ENCODE measurements at places on chromosomes 3 and 15. TPM values are rescaled to one million over a fixed set of nuclear protein-coding genes. Genes with fewer than 3 reads are reported as not detected.

GRCh38 chr3:138051947-138052802, 42.2 kb downstream of the CLDN18 start:
- H3K4me3 ChIP-seq, result no peak overlapping the region
- H3K27me3 ChIP-seq, result no peaks in the 10 kb centered on the region
- no peak overlapping the region for H3K27ac ChIP-seq
- H3K4me1 ChIP-seq, result no peaks in the 10 kb centered on the region
- H3K36me3 ChIP-seq, result no peaks in the 10 kb centered on the region

- DNase-seq, result no peak
- no peaks in the 10 kb centered on the region for H3K36me3 ChIP-seq
These were observed 28.5 kb downstream of the CMTM6 start for GRCh38 chr3:32474201-32474600.

- peak overlapping the region; percentile 85 for H3K27ac ChIP-seq
- no peak for DNase-seq
- H3K4me1 ChIP-seq, result peaks cover 17% of the 10 kb centered on the region
These were observed 519 bp downstream of the ASB7 start for GRCh38 chr15:100602823-100603393.

GRCh38 chr3:38567498-38567897, 71.4 kb downstream of the EXOG start:
- H3K36me3 ChIP-seq, result no peaks in the 10 kb centered on the region
- no peak overlapping the region for H3K27ac ChIP-seq
- no peaks in the 10 kb centered on the region for H3K27me3 ChIP-seq
- no peaks in the 10 kb centered on the region for H3K4me1 ChIP-seq

GRCh38 chr3:194769020-194769643, 83.4 kb downstream of the FAM43A start:
- DNase-seq, result peak; percentile 90
- H3K4me3 ChIP-seq, result peak overlapping the region; percentile 24
- H3K4me1 ChIP-seq, result no peaks in the 10 kb centered on the region
- H3K36me3 ChIP-seq, result no peaks in the 10 kb centered on the region
- no peaks in the 10 kb centered on the region for H3K27me3 ChIP-seq
- peak overlapping the region; percentile 59 for H3K27ac ChIP-seq

GRCh38 chr15:98700519-98700918, 52.2 kb downstream of the IGF1R start:
- no peak for DNase-seq
- H3K36me3 ChIP-seq, result no peaks in the 10 kb centered on the region
- H3K4me3 ChIP-seq, result no peak overlapping the region
- peaks cover 4% of the 10 kb centered on the region for H3K4me1 ChIP-seq
- no peaks in the 10 kb centered on the region for H3K27me3 ChIP-seq
- H3K27ac ChIP-seq, result no peak overlapping the region

- no peak overlapping the region for H3K4me3 ChIP-seq
- no peaks in the 10 kb centered on the region for H3K4me1 ChIP-seq
- no peak overlapping the region for H3K27ac ChIP-seq
- H3K36me3 ChIP-seq, result no peaks in the 10 kb centered on the region
These were observed 46.6 kb upstream of the MDFIC2 start for GRCh38 chr3:70358978-70359580.

DNA sequence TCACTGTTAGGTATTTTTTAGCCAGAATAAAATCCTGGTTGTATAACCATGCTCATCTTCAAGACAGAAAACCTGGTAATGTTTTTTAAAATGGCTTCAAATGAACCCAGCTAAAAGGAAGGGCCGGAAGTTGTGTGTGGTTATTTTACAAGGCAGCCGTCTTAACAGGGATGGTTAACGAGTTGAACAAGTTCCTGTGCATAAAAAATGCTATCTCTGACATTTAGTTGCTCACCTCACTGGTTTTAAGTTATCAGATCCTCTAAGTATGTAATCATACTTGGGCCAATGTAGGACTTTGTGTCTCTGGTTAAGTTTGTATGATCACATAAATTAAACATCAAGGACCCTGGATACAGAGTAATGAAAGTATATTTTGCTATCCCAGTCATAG, 2.1 kb downstream of the ATP11B start:
- no peak overlapping the region for H3K4me3 ChIP-seq
- H3K27me3 ChIP-seq, result no peaks in the 10 kb centered on the region
- no peak for DNase-seq
- no peak overlapping the region for H3K27ac ChIP-seq

DNA sequence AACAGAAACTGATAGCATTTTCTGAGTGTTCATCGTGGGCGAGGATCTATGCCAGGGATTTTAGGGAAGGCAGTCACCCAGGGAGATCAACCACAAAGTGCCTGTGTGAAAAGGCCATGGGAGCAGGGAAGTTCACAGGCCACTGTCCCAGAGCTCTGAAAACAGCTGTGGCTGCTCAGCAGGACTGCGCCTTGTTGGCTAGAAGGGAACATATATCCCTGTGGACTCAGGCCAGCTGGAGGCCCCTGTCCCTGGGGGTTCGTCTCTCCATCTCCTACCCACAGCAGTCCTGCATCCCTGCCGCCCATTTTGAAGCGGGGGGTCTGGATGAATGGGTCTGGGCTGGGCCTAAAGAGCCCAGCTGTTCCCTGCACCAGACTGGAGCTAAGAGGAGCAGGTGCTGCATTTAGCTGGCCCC, 27.8 kb downstream of the PPCDC start:
- no peak for DNase-seq

DNA sequence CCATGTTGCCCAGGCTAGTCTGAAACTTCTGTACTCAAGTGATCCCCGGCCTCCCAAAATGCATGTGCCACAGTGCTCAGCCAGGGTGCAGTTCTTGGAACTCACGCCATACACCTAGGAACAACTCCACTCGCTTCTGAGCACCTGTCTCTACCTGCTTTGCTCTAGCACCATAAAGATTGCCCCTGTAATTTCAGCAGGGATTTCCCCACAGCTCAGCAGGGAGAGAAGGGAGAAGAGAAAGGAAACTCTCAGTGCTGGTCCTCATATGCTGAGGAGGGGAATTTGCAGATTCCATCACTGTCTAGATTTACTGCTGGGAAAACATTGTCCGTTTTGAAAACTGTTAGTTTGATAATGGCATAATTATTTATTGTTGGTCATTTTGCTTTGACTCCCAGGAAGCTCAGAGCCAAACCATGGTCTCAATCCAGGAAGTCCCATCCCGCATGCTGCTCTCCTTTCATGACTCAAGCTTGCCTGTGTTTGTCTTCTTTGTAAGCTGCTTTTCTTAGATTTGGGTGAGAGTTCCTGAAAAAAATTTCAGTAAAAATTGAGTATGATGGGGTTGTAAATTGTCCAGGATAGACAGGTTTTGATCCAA, 24.2 kb downstream of the TRIM71 start:
- no peaks in the 10 kb centered on the region for H3K27me3 ChIP-seq
- H3K27ac ChIP-seq, result no peak overlapping the region
- H3K4me3 ChIP-seq, result no peak overlapping the region
- DNase-seq, result no peak
- no peaks in the 10 kb centered on the region for H3K36me3 ChIP-seq
- no peaks in the 10 kb centered on the region for H3K4me1 ChIP-seq

The C3orf33 gene
- 9.0 TPM for total RNA-seq

The FBXO40 gene
- total RNA-seq, result not detected

The FETUB gene
- not detected for total RNA-seq

The GLDN gene
- 4.9 TPM for total RNA-seq

The C3orf22 gene
- total RNA-seq, result not detected

The ZDHHC19 gene
- total RNA-seq, result not detected

The SLCO2A1 gene
- total RNA-seq, result 130 TPM

Data from uterus (tissue), 4 donors.